ENCODE measurements at places on chromosomes 12 and 14.

DNA sequence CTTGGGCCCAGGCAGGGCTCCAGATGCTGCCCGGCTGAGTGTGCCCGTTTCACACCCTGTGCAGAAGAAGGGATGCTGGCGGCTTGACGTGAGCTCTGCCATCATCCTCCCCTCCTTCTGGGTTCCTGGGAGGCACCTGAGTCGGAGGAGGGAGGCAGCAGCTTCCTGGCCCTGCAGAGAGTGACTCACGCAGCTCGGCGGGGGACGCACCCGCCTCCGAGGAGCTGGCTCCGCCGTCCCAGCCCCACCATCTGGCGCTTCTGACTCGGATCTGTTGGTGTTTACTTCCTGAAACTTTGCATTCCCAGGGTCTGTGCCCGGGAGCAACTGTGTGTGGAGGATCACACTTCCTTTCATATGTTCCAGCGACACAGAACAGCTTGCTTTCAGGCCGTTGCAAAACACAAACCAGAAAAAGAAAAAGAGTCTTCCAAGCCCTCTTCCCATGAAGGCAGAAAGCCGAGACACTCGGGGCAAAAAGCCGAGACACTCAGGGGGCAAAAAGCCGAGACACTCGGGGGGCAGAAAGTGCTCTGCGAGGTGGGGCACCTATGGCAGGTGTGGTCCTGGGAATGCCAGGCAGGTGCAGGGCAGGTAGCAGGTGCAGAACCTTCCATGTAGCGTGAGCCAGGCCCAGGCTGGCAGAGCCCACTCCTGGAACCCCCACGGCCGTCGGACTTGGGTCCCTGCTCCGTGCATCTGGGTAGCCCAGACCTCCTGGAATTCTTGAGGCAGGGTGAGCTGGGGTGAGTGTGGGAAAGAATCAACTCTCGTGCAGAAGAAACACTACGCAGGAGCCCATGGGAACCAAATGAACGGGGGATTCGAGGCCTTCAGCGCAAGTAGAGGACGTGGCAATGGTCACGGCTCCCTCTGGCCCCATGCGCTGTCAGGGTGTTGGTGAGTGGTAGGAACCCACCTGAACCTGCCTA lies 27.6 kb upstream of the GALNT9 start:
- no peak for DNase-seq

DNA sequence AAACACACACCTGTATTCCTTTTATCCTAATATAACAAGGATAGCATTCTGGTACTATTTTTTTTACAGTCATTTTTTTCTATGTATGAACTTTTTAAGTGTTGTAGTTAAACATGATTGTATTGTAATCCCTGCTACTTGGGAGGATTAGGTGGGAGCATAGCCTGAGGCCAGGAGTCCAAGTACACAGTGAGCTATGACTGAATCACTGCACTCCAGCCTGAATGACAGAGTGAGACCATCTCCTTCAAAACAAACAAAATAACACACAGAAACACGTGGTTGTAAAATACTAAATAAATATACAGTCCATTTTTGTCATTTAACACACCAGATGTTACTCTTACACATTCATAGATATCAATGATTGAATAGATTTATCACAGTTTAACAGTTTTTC lies 56.9 kb downstream of the MAP4K5 start:
- DNase-seq, result no peak

DNA sequence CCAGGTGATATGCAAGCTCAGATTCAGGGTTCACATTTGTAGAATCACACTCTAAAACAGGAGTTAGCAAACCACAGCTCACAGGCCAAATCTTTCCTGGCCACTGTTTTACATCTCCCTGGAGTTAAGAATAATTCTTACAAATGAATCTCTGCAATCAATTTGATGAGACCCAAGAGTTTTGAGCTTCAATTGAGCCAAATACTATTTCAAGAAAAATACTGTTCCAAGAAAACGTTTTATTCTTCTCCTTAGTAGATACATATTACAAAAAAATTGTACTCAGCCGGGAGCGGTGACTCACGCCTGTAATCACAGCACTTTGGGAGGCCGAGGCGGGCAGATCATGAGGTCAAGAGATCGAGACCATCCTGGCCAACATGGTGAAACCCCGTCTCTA lies 2.5 kb downstream of the PTGDR start:
- DNase-seq, result no peak

DNA sequence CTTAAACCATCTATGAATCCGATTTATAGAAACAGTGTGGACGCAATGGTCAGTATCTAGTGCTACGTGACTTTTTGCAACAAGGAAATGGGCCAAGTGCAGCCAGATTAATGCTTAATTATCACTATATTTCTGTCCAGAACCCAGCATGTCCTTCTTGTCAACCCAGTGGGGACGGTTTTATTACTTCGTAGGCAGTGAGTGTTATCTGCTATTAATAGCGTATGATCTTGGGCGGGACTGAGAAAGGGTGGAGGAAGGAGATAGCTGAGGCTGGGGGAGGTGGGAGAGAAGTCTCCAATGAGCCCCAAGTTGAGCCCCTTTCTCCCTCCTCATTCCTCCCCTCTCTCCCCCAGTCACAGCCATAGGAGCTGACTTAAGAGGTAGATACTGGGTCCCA lies 59.7 kb upstream of the FAM222A start:
- no peak for DNase-seq

DNA sequence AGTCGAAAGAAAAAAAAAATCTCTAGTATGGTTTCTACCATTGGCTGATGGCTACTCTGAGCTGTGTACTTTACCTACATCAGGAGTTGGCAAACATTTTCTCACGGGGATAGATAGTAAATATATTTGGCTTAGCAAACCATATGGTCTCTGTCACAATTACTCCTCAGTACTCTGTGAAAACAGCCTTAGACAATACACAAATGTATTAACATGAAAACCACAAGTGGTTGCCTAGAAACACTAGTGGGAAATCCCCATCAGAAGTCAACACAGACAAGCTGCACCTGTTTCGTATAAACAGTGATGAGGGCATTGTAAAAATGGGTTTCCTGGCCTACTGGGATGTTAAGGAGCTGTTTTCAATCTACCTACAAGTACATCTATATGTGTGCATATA lies 84.6 kb upstream of the NAV3 start:
- peak; percentile 73 for DNase-seq

- DNase-seq, result no peak
Measured at GRCh38 chr14:60989599-60989998, 8.6 kb downstream of the SLC38A6 start.

DNA sequence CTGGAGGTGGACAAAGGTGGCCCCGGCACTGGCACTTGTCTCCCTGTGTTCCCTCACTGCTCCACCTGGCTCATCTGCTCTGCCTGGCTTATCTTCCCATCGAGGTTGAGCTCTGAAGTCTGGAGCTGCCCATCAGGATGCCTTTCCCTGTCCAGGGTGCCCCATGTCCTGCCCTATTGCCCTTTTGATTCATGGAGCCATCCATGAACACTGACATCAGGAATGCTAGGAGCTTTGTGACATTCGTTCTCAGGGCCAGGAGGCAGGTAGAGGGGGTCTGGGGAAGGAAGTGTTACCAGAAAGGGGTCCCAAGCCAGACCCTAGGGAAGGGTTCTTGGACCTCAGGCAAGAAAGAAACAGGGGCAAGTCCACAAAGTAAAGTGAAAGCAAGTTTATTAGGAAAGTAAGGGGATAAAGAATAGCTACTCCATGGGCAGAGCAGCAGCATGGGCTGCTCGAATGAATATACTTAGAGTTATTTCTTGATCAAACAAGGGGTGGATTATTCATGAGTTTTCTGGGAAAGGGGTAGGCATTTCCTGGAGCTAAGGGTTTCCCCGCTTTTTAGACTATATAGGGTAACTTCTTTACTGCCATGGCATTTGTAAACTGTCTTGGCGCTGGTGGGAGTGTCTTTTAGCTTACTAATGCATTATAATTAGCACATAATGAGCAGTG lies 51.6 kb downstream of the RIN3 start:
- no peak for DNase-seq

DNA sequence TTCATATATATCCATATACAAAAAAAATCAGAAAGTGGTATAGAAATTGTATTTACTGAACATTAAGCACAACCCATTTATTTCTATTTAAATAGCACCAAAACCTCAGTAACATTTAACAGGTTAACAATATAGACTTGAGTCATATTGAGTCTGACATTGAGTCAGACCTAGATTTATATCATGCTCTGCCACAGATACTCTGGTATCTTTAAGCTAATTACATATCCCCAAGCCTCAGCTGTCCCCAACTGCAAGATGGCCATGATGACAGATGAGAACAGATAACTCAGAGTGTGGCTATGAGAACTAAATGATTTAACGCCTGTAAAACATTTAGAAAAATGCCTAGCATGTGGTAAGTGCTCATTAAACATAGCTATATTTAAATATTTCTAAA lies 40.3 kb downstream of the IFNG start:
- DNase-seq, result no peak

GRCh38 chr14:91877376-91877915 lies 10.1 kb upstream of the TC2N start:
- DNase-seq, result no peak

GRCh38 chr12:18261273-18261672 lies at the start of gene PIK3C2G:
PIK3C2G (plus strand) TSS chr12:18261518; CDS start chr12:18282082, 20,564 bp downstream.
- DNase-seq, result no peak
